SW 1271 (cell line): ENCODE measurements at places on chromosomes 3 and 15.

DNA sequence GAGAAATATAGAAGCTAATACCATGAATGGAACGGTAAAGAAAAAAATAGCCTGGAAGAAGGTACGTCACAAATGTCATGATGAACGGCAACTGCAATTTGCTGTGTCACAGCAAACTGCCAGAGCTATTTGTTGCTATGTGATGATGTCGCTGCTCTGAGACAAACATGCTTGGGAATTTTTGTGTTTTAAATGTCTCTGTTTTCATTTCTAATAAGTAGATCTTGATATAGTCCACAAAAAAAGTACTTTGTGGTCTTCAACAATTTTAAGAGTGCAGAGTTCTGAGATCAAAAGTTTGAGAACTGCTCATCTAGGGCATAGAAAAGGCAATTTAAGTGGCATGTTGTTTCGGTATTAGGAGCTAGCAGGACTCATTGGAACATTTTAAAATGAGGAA lies 4.3 kb upstream of the NR1D2 start:
- no peak for DNase-seq

- no peak for DNase-seq
These were observed 2.0 kb upstream of the EFCC1 start for GRCh38 chr3:128999102-128999501.

GRCh38 chr3:189038773-189039745 lies 132.7 kb upstream of the TPRG1 start:
- no peak for DNase-seq

GRCh38 chr15:91892436-91892835 lies 38.9 kb downstream of the SLCO3A1 start:
- no peak for DNase-seq

DNA sequence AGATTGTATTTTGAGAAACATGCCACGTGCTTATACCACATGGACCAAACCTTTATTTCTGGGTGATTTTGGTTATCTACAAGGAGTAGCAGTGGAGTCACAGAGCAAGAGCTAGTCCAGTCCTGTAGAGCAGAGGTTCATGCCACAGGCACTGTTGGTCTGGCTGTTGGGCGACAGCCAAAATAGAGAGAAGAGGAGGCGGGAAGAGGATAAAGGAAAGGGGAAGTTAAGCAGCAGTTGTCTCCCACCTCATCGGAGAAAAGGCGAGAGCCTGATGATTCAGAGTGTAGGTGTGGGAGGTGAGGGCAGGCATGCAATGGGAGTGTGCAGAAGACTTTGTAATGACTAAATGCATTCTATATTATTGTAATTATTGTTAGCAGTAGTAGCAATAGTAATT lies 237.5 kb upstream of the ROPN1 start:
- no peak for DNase-seq

DNA sequence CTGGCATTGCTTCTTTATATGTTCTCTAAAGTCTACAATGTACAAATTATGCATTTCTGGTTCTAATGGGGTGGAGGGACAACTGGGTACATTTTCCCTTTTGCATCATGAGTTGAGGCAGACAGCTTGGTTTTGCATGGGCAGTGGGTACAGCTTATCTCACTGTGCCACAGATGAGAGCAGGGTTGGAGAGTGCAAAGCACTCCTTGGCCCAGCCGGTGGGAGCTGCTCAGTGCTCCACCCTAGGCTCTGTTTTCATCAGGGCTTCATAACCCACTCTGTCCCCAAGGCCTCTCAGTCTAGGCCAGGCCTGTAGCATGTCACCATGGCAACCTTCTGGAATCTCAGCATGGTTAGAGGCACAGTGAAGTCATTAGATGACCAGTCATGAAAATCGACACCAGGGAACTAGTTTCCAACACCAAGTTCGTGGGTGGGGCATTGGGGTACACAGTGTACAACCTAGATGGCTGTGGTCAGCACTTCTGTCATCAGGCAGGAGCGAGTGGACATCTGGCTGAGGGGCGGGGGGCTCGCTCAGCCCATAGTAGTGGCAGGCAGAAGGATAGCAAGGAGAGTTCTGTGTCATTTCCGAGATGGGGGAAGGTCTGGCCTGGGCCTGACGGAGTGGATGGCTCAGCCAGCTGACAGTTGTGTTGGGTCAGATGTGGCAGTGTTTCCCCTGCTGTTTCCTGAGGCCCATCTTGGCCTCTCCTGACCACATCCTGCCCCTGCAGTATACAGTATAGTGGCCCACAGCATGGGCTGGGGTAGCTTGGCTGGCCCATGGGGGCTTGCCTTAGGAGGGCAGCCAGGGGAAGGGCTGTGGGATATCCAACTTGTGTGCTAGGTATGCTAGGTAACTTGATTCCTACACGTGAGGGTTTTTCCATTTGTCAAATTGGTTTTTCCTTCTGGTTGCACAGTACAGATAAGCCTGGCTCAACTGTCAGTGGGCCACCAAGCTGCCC lies 75.7 kb upstream of the PRR23C start:
- no peak for DNase-seq

GRCh38 chr3:42177801-42178150 lies 86.6 kb downstream of the TRAK1 start:
- no peak for DNase-seq

DNA sequence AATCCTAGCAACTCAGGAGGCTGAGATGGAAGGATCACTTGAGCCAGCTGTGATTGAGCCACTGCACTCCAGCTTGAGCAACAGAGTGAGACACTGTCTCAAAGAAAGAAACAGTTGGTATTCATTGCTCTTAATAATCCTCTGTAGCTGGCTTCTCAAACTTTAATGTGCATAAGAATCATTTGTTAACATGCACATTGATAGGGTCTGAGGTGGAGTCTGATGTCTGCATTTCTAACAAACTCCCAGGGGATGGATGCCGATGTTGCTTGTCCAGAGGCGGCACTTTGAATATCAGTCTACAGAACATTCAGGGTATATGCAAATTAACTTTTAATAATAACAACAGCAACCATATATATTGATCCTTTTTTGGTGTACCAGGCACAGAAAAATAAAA lies 39.9 kb downstream of the NKIRAS1 start:
- DNase-seq: no peak
